ENCODE measurements at places on chromosomes 4 and X.

- no peak for DNase-seq
Measured at GRCh38 chrX:53125506-53125905, 31.6 kb downstream of the KANTR start.

- no peak for DNase-seq
Measured at GRCh38 chr4:85500110-85500867, 25.3 kb downstream of the ARHGAP24 start.

GRCh38 chr4:158035662-158036195 lies 137.1 kb downstream of the GASK1B start:
- no peak for DNase-seq

DNA sequence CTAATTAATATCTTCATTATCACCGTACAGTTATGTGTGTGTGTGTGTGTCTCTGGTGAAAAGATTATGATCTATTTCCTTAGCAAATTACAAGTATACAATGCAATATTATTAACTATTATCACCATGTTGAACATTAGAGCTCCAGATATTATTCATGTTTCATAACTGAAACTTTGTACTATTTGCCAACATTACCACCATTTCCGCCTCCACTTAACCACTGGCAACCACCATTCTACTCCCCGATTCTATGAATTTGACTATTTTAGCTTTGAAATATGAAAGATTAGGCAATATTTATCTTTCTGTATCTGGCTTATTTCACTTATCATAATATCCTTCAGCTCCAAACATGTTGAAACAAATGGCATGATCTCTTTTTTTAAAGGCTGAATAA lies 717.9 kb downstream of the ARAP2 start:
- no peak for DNase-seq

DNA sequence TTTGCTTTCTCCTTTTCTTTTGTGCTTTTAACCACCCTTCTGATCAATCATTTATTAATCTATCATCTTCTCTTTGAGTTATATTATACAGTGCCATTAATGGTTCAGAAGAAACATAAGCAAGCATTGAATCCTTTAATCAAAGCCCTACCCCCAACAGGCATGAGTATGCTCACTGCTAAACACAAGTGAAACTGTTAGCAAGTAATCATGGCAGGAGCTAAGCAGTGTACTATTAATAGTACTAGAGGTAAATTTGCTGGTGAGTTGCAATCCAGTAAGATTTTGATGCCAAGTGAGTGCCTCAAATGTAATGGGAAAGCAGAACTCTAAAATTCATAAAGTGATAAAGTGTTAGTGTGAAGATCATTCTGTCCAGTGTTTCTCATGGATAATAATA lies 57.2 kb downstream of the FNIP2 start:
- no peak for DNase-seq

DNA sequence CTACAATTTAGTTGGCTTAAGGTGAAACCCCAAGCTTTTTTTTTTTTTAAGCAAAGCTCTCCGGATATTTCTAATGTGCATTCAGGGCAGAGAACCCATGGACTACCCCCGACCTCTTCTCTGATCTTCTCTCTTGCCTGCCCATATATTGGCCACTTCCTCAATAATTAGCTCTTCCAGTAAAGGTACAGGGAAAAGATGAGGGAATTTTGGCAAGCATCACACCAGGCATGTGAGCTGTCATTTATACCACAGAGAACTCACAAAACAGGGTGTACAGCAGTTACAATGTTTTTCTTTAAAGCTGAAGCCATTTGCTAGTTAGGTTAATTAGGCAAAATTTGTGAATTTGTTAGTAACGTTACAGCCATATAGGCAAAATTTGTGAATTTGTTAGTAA lies 73.3 kb downstream of the GAB1 start:
- DNase-seq: no peak

GRCh38 chr4:62232814-62233213 lies 1032.7 kb downstream of the ADGRL3 start:
- DNase-seq: no peak

DNA sequence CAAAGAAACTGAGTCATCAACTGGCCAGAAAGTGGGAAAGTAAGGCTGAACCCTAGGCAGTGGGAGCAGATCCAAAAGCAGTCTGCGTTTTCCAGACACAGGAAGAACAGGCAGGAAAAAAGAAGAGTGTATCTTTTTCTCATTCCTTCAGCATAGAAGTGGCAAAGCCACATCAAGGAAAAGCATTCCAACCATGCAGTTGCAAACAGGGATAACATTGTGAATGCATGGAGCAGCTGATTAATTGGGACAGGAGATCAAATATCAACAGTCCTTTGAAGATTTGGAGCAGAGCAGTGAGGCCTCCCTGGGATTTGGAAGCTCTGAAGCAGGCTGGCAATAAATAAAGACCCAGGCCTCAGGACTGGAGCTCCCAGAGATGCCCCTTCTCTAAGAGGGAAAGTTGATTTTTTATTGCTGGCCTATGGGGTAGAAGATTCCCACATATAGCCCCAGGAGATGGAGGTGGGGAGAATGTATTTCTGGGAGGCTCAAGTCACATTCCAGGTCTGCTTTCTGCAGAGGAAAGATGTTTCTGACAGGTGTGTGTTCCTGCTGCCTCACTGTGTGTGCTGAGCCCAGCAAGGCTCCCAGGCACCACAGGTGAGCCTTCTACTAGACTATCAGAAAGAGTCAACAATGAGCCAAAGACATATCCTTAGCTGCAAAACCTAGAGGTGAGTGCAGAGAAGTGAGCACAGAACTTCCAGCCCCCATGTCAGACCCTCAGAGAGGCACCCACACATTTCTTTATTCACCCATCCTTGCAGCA lies 222.5 kb downstream of the RAB28 start:
- DNase-seq: no peak
